ENCODE measurements at places on chromosomes 5 and 9.

GRCh38 chr9:115672477-115673316, 480.9 kb upstream of the PAPPA start:
- DNase-seq = no peak

DNA sequence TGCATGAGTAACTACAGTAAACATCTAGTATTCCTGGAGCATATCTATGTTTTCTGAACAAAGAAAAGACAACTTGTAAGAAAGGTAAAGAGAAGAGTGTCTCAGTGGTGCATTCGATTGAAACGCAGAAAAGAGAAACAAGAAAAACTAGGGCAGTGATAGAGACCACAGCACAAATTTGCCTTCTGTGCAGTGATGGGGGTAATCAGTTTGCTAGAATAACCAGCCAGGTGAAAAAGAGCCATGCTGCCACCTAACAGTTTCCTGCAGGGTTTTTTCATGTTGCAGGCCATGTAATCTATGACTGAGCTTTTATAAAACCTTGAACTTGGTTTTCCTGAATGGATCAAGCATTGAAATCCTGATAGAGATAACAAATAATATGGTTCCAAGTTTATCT, 198.4 kb upstream of the MEF2C start:
- DNase-seq = no peak

DNA sequence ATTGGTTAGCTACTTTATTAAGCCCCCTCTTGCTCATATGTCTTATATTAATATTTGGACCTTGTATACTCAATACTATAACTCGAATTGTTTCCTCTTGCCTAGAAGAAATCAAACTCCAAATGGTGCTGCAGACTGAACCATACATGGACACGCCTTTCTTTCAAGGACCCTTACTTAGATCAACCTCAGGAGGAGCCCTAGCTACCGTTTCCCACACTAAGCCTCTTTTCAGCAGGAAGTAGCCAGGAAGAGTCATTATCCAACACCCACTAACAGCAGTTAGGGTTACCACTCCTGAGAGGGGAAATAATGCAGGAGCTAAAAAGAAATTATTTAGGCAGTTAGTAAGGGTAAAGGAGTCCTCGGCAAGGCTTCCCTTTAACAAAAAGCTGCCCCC, 243.8 kb upstream of the PUM3 start:
- DNase-seq = no peak

GRCh38 chr5:142091922-142092321, 16.7 kb upstream of the NDFIP1 start:
- no peak for DNase-seq

- DNase-seq = no peak
These were observed 58.7 kb downstream of the ADAMTS16 start for GRCh38 chr5:5198815-5199214.

- peak; percentile 93 for DNase-seq
These were observed 129.3 kb upstream of the SLC44A1 start for GRCh38 chr9:105114964-105115728.

GRCh38 chr5:172276214-172276613, 7.3 kb downstream of the UBTD2 start:
- DNase-seq = no peak

- DNase-seq = no peak
These were observed 31.5 kb upstream of the FREM1 start for GRCh38 chr9:14941501-14942405.

DNA sequence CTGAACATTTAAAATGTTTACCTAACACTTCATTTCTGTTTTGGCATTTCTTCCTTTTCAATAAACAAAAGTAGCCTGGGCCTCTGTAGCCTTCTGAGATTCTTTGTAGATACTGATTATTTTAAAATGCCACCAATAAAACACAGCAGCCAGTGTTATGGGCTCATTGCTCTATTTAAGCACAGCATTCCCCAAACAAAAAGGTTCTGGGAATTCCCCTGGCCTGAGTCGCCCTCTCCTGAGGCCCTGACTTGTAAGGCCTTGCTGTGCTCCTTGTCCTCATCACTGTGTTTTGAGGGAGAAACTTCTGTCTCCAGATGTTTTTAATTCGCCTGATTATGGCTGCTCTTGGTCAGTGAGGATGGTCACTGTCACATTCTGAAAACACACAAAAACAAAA, 33.0 kb upstream of the CTXN3 start:
- DNase-seq = no peak

- no peak for DNase-seq
These were observed 75.1 kb upstream of the RANBP6 start for GRCh38 chr9:6090277-6091210.

- DNase-seq = no peak
These were observed 14.1 kb upstream of the ARHGEF37 start for GRCh38 chr5:149567226-149567625.

GRCh38 chr5:178094345-178094744, 19.0 kb upstream of the N4BP3 start:
- DNase-seq = no peak

DNA sequence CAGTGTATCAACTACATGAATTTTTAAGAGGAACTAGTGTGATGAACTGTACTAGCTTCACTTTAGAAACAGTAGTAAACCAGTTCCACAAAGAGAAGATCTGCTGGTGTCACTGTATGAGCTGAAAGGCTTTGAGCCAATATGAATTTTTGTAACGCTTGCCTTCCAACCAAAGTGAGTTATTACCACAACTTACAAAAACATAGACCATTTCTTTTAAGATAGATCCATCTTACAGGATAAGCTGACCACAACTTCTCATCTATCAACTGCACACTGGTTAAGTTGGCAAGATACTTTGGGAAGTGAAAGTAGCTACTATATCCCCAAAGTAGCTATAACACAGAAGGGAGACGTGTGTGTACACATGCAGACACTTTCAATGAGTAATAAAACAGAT, 849.6 kb upstream of the DMAC1 start:
- peak; percentile 69 for DNase-seq

GRCh38 chr9:13502484-13502883, 223.0 kb upstream of the MPDZ start:
- no peak for DNase-seq

GRCh38 chr9:130042885-130043653, at the start of gene FNBP1:
Gene FNBP1 (minus strand): TSS chr9:130043189. CDS start chr9:130042975, 214 bp downstream.
- peak; percentile 71 for DNase-seq

DNA sequence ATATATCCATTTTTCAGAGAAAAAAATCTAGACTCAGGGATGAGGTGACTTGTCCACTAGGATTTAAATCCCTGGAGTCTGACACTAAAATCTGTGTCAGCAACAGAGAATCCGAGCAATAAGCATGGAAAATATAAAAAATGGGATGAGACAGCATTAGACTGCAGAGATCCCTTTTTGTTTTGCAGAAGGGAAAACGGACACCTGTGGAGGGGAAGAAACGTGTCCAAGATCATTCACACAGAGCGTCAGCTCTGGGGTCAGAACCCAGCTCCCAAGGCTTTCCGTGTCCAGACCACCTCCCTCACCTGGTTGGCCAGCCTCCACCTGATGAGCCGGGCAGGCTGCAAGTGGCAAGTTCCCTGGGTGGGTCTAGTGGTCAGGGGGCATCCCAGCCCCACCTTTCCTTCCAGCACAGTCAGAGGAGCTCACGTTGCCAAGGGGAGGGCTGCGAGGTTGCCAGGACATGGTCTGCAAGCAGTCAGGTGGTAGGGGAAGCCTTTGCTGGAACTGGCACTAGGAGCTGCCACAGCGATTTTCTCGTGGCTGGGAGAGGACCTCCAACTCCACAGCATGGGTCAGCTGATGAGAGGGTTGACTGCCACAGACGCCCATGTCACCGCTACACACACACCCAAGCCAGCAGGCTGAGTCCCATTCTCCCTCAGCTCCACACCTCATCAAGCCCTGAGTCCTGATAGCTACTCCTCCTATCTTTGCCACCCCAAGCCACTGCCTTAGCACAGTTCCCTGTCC, 65.9 kb upstream of the CPLX2 start:
- DNase-seq = no peak

DNA sequence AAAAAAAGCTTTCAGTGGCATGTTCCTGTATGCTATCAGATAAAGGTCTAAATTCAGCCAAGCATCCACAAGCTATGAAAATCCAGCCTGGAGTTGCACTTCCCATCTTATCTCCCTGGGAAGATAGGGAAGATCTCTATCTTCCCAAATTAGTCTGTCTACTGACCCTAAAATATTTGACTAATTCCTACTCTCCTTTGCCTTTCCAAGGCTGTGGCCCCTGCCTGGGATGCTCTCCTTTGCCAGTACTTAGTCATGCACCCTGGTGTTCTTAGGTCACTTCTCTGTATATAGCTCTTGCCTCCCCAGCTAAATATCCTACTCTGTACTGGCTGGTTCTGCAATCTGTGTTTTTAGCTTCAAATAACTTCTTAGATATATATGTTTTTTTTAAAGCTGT, 44.0 kb upstream of the PLPP1 start:
- DNase-seq = no peak

- peak; percentile 82 for DNase-seq
These were observed 1111.8 kb downstream of the TAF11L14 start for GRCh38 chr5:18745988-18746615.

GRCh38 chr5:157563373-157563928, 12.1 kb downstream of the ADAM19 start:
- DNase-seq = no peak

- peak; percentile 13 for DNase-seq
These were observed 87.9 kb downstream of the NUDT12 start for GRCh38 chr5:103474677-103475076.

DNA sequence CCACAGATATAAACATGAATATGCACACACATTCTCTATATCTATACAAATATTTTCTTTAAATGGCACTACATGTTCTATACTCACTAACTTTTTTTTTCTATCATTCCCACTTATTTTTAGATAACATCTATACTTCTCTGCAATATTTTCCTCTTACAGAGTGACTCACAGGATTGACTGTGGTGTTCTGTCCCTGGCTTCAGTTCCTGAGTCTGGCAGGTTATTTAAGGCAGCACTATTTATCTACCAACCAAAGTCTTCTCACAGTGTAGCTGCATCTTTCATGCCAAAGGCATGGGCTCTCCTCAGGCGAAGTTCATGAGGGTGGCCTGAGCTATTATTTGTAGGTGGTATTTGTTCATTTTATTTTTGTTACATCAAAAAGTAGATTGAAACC, 409.0 kb downstream of the PRR16 start:
- no peak for DNase-seq

DNA sequence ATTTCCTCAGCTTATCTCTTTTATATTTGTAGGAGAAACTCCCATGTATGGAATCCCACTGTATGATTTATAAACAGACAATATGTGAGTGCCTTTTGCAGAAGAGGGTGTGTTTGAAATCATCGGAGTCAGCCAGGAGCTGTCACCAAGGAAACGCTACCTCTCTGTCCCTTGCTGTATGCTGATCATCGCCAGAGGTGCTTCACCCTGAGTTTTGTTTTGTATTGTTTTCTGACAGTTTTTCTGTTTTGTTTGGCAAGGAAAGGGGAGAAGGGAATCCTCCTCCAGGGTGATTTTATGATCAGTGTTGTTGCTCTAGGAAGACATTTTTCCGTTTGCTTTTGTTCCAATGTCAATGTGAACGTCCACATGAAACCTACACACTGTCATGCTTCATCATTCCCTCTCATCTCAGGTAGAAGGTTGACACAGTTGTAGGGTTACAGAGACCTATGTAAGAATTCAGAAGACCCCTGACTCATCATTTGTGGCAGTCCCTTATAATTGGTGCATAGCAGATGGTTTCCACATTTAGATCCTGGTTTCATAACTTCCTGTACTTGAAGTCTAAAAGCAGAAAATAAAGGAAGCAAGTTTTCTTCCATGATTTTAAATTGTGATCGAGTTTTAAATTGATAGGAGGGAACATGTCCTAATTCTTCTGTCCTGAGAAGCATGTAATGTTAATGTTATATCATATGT, 18.0 kb upstream of the CTSL start:
- DNase-seq = no peak

GRCh38 chr9:131677049-131677443, 62.8 kb downstream of the RAPGEF1 start:
- no peak for DNase-seq

DNA sequence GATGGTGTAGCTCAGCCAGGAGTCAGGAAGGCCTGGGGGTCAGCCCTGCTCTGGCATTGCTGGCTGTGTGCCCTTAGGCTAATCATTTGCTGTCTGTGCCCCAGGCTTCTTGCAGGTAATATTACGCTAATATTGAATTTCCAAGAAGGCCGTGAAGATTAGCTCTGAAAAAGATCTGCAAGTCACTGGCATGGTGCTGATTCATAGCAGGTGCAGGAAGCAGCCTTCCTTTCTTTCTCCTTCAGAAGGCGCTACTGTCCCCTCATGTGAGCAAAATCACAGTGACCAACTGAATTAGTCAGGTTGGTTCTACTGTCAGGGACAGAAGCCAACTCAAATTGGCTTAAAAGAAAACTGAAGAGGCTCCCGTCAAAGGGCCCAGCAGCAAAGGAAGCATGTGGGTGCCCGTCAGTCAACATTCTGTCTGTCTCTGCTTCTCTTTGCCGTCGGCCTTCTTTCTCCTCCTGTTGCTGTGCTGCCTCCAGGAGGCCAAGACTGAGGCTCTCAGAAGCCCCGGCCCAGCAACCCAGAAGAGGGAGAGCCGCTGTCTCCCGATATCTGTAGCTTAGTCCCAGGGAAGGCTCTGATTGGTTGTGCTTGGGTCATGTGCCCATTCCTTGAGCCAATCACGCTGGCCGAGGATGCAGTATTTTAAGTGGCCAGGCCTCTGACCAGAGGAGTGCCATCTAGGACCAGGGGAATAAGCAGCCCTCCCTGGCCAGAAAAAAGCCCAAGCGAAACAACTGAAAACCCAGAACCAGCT, 67.8 kb upstream of the NEURL1B start:
- DNase-seq = peak; percentile 11

GRCh38 chr5:123101556-123101955, 12.5 kb downstream of the PRDM6 start:
- DNase-seq = no peak

DNA sequence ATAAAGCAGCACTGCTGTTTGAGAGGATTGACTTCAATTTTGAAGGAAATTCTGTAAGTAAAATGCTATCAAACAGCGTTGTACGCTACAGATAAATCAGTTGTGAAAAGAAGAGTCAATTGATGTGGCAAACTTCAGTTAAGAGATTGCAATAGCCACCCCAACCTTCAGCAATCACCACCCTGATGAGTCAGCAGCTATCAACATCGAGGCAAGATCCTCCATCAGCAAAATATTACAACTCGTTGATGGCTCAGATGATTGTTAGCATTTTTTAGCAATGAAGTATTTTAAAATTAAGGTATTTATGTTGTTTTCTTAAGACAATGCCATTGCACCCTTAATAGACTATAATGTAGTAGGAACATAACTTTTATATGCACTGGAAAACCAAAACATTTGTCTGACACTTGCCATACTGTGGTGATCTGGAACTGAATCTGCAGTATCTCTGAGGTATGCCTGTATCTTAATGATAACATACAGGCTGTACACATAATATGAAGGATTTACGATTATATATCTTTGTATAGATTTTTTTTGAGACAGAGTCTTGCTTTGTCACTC, 47.5 kb downstream of the VPS13A start:
- DNase-seq = peak; percentile 70

DNA sequence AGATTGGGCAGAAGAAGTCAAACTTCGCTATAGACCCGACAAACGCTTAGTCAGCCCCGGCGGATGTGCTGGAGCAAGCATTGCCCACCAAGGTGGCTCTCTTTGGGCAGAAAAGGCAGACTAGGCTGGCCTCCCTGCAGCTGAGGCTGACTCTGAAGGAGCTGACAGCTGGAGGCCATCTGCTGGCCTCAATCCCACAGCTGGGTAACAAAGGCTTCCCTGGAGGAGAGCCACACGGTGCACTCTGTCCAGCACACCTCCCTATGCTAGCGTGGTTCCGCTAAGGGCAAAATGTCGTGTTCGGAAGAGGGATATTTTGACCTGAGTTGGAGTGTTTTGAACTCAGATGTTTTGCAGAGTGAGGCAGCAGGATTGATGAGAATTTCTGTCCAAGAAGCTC, 103.5 kb upstream of the PTCH1 start:
- DNase-seq = no peak

All from hematopoietic multipotent progenitor cell treated with erythropoietin and hydrocortisone succinate and interleukin-3 and kit ligand, for 6 days (in vitro differentiated cells).